ENCODE measurements at places on chromosomes 2 and 18.
A peak's percentile ranks its signal among the peaks of the same experiment; 100 is the strongest.

GRCh38 chr2:119719261-119719627 lies 40.2 kb downstream of the TMEM177 start:
- DNase-seq, result no peak

GRCh38 chr2:220687231-220687843 lies 884.8 kb downstream of the EPHA4 start:
- peak; percentile 14 for DNase-seq

DNA sequence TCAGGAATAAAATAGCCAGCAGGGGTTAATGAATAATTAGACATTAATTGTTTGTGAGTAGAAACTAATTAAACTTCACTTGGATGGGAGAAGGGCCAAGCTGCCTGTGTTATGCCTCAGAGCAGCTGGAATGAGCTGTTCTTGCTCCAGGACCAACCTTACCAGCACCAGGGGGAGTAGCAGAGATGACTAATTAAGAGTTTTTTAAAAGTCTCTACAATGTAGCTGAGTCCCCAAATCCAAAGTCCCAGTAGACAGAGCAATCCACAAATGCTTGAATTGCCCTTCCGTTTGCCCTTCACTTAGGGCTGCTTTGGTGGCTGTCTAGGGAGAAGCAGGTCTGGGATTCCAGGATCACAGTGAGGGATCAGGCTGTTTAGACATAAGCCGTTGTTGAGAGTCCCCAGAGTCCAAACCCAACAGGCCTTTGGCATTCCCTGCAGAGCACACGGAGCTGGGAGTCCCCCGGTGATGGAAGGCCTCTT lies 59.4 kb downstream of the RHOB start:
- no peak for DNase-seq

GRCh38 chr2:15756011-15756550 lies 164.4 kb downstream of the DDX1 start:
- DNase-seq, result no peak

DNA sequence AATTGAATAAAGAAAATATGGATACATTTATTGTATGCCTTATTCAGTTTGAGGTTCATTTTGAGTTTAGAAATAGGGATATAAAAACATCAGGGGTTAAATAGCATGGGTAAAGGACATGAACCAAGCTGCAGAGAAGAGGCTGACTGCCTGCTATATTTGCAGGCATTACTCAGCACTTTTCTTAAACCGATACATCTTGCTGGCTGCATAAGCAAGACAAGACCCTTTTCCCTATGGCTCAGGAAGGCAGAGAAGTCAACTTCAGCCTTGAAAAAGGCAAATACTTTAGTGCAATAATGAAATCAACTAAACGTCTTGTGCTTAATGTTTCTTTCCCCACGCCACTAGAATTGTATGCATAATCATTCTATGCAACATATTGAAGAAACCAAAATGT lies 36.4 kb downstream of the SCN1A start:
- no peak for DNase-seq

- DNase-seq, result no peak
Measured at GRCh38 chr2:108287169-108287568, 1.5 kb upstream of the SULT1C2 start.

DNA sequence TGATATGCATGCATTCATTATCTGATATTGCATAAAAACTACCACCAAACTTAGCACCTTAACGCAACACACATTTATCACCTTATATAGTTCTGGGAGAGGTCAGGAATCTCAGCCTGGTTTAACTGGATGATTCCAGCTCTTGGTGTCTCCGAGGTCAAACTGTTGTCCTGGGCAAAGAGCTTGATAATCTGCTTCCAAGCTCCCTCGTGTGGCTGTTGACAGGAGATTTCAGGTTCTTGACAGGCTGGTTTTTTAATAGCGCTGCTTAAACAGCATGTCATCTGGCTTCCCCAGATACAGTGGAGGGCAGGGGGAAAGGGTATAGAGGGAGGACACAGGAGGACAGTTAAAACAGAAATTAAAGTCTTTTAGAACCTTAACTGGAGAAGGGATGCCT lies 785.0 kb downstream of the CNTNAP5 start:
- no peak for DNase-seq

- peak; percentile 5 for DNase-seq
Measured at GRCh38 chr2:15939854-15940660, at the start of gene MYCN. MYCN (plus strand) TSS chr2:15940550; CDS start chr2:15942065, 1,515 bp downstream.

GRCh38 chr2:216006164-216006663 lies 7.1 kb downstream of the MREG start:
- DNase-seq, result no peak

DNA sequence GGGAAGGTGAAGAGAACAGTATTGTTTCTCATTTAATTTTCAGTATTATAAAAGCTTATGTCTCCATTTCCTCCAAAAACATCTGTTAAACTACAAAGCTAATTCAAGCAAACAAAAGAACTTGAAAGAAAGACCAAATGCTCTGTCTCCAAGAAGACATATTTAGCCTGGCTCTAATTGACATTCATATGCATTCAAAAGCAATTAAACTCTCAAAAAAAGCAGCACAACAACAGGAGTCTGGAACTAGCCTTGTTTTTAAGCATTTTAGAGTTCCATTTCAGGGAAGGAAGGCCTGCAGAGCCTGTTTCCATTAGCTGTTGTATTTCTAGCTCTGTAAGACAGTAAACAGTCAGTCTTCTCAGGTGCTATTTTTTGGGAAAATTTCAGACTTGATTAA lies 447.9 kb downstream of the TDRD15 start:
- DNase-seq, result no peak

GRCh38 chr2:64179582-64180321 lies 35.5 kb upstream of the PELI1 start:
- DNase-seq, result no peak

DNA sequence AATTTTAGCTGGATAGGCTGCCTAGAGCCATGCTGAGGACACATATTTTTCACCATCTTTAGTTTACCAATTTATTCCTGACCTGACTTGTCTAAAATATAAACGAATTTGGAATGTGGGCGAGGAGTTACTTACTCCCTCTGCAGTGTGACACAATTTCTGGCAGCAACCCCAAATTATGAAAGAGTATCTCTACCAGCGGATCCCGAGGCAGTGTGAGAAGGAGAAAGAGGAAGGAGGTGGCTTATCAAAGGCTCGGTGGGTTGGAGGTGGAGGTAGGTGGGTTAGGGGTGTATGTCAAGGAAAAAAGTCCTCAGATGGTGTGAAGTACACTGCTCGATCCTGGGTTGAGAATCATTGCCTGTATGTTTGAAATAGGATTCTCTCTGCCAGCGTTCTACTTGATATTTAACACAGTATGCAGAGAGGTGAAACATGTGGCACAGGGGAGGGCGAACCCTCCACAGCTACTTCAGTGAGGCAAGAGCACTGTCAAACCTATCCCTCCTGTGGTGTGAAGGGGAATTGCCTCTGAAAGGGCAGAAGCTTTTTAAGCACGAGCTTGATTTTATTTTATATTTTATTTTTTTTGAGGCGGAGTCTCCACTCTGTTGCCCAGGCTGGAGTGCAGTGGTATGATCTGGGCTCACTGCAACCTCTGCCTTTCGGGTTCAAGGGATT lies 76.0 kb downstream of the RFTN2 start:
- DNase-seq, result no peak

GRCh38 chr2:98827625-98828368 lies 96.9 kb upstream of the MGAT4A start:
- DNase-seq, result no peak

DNA sequence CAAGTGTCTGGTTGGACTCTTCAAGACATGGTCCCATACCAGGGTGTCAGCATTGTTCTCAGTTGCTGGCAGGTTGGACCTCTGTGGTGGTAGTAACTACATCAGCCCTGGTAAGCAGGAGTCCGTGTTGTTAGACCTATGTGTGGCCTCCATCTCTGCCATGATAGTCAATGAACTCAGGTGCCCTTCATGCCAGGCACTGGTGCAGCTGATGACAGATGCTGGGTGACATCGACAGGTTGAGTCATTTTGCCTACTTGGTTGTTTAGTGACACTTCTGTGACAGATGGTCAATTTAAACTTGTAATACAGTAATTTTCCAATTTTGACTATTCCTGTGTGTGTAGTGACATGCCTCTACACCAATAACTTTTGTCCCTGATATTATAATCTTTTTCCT lies 189.7 kb downstream of the SP3 start:
- DNase-seq, result no peak

DNA sequence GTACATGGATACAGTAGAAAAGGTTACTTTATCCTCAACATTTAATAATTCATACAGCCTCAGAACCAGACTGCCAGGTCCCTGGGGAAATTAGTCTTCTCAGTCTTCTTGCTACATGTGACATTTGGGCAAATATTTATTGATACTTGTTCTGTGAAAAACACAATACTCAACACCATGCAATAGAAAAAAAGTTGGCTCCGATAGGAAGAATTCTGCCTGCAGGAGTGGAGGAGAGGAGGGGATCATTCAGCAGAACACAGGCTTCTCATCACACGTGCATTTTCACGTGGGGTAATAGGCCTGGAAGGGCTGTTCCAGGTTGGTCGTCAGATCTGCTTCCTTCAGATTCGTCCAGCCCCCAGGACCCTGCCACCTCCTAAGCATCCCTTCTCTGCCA lies 58.4 kb upstream of the ACKR3 start:
- DNase-seq, result no peak

GRCh38 chr2:161159456-161160225 lies 587 bp upstream of the TANK start:
- DNase-seq, result no peak

DNA sequence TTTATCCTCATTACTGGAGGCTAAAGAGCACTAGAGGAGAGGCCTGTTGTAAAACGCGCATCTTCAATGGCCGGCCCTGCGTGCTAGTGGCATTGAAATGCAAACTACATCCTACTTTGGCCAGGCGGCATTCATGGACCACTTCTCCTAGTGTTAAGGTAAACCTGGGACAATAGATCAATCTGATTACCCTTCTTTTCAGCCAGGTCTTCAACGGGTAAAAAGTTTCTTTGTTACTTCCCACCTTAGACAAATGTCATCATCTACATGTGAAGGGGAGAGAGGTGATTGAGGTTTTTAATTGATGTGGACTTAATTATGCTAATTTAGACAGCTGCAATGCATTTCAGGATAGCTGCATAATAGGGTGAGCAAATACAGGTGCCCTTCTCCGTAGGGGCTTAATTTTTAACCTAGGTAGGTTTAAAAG lies 628.0 kb downstream of the ZEB2 start:
- DNase-seq, result no peak

- no peak for DNase-seq
Measured at GRCh38 chr2:124838406-124838805, 813.3 kb downstream of the CNTNAP5 start.

GRCh38 chr18:62767836-62768557 lies 52.7 kb downstream of the PHLPP1 start:
- no peak for DNase-seq

GRCh38 chr18:21599585-21600525 lies 649 bp downstream of the ESCO1 start:
- DNase-seq, result no peak

DNA sequence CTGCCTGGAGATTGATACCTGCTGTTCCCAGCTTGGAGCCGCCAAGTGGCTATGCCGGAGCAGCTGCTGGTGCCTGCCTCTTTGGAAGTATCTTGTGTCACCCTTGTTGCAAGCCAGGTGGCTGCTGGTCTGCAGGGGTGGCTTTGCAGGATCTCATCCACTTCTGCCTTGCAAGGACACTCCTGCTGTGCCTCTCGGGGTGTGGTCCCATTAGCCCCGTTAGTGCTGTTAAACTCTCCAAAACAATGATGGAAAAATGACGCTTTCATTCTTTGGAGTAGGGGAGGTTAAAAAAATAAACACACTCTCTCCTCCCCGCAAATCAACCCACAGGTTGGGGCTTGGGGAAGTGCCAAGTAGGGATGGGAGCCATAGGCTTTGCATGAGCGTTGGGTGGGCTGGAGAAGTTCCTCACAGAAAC lies 352.8 kb downstream of the RNF144A start:
- DNase-seq, result no peak

DNA sequence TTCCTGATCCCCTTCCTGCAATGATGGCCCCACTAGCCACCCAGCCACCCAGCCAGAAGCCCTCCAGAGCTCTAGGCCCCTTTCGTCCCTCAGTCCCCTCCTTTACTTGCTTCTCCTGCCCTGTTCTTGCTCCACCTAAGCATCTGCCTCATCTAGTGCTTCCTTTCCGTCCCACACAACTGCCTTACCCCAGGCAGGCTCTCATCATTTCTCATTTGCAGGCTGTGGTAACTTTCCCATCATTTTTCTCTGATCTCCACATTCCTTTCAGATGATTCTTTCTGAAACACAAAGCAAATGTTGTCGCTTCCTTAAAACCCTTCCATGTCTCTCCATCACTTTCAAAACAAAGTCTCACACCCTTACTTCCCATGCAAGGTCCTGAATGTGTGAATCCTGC lies 459.8 kb downstream of the METTL4 start:
- no peak for DNase-seq

- no peak for DNase-seq
Measured at GRCh38 chr2:193847991-193848390, 1653.3 kb upstream of the TMEFF2 start.

- DNase-seq, result no peak
Measured at GRCh38 chr18:7871560-7872456, 304.7 kb downstream of the PTPRM start.

DNA sequence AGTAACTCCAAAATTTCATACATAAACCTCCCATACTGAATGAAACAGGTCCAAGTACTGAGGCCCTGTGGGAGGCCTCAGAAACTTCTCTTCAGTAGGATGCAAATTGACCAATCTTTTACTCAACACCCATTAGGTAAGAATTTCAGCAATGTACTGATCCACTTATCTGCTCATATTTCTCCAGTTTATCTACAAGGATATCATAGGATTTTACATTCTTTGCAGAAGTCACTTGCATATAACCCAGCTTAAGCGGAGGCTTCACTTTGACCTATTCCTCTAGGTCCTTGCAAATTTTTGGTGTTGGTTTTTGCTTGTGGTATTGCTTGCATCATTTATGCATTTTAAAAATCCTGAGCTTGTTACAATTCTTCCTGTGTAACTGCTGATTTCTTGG lies 28.8 kb upstream of the SLC3A1 start:
- DNase-seq, result no peak

- DNase-seq, result no peak
Measured at GRCh38 chr2:218962859-218963492, 3.5 kb downstream of the CDK5R2 start.

GRCh38 chr2:223696719-223697118 lies 94.6 kb upstream of the SCG2 start:
- DNase-seq, result no peak

DNA sequence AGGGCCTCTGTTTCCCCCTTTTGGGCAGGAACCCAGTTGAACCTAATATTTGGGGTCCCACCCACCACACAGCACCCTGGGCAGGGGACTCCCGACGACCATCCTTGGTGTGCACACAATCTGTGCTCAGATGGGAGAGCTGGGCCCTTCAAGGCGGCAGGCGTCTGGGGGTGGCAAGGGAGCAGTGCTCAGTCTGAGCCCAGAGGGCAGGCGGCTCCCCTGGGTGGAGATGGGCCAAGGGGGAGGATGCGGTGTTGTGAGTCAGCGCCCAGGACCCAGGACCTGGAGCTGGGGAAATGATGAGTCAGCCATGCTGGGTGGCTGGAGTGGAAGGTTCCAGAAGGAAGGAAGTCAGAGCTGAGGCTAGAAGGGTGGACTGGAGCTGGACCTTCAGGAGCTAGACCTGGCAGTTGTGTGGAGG lies 3.8 kb downstream of the PROM2 start:
- DNase-seq, result no peak
